ENCODE measurements at places on chromosomes 2 and 18. TPM values are rescaled to one million over a fixed set of nuclear protein-coding genes. Genes with fewer than 3 reads are reported as not detected.

DNA sequence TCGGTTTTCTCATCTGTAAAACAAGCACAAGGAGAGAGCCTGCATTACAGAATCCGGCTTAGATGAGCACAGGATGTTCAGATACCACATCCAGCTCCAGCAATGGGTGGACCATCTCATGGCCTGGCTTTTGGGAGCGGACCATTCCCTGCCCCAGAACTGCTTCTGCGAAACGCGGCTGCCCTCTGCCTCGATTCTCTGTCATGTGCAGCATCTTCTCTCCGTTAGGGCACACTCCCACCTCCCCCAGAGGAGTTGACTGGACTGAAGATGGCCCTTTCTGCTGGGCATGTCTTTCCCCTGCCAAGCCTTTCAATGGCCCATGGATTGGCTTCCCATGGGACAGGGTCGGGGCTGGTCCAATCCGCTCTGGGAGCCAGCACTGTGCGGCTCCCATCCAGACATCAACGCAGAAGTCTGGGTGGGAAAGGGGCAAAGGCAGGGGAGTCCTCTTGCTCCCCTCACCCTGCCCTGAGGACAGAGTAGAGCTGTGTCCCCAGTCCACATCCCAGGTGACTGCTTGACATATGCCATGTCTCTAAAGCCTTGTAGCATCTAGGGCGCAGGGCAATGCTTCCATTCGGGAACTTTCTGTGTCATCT is 14.3 kb upstream of the FAHD2A start:
- DNase-seq = no peak
- no peak overlapping the region for H3K27ac ChIP-seq
- no peak overlapping the region for H3K4me3 ChIP-seq
- H3K27me3 ChIP-seq = no peaks in the 10 kb centered on the region
- H3K36me3 ChIP-seq = no peaks in the 10 kb centered on the region

The SLC1A4 gene
- polyA plus RNA-seq = 4.7 TPM

DNA sequence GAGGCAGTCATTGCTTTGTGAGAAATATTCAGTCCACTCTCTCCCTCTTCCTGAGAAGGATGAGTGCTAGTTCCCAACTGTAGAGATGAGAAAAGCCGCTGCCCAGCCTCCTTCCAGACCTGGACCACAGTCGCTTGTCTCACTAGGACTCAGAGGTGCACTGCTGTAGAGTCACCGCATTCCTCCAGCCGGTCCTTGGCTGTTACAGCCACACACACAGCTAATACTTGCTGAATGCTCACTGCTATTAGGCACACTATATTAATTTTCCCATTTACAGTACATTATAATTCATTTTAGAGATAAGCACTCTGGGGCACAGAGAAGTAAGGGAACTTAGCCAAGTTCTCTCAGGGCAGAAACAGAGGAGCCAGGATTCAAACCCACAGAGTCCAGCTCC is 10.0 kb upstream of the FABP1 start:
- no peak for DNase-seq
- H3K4me1 ChIP-seq = no peaks in the 10 kb centered on the region
- H3K4me3 ChIP-seq = no peak overlapping the region
- no peak overlapping the region for H3K27ac ChIP-seq
- H3K36me3 ChIP-seq = no peaks in the 10 kb centered on the region

The DSG2 gene
- not detected for polyA plus RNA-seq

DNA sequence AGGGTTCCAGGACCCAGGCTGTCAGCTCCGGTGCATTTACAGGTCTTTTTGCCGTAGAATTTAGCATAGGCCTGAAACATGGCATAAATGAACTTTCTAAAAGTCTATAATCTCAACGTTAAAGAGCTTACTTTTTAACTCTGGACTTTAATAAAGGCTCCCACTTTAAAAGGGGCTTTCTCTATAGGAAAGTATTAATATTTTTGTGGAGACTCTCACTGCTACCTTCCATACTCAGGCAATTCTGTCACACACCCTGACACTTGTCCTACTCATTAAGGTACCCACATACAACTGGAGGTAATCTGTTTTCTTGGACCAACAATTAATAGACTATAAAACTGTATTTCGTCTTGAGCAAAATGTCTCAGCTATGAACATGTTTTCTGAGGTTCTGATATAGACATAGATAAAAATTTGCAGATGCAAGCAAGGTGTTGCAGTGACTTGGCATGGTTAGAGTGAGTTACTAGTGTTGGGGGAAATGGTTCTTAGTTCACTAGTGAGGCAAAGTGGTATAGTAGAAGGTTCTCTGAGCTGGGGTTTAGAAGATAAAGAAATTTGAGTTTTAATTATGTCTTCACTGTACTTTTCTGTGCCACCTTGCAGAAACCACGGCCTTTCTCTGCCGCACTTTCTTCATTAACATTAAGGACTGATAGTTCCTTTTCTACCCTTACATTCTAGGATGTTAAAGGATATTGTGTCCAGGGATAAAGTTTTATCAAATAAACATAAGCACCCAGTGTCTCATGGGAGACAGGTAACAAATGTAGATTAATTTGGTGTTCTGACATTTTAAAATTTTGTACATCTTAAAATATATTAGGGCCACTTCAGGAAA is 10.8 kb upstream of the NR4A2 start:
- H3K27me3 ChIP-seq = no peaks in the 10 kb centered on the region
- H3K4me1 ChIP-seq = peaks cover 9% of the 10 kb centered on the region
- no peak for DNase-seq
- H3K27ac ChIP-seq = no peak overlapping the region

The LIMS4 gene
- polyA plus RNA-seq = 10.7 TPM

GRCh38 chr2:234979204-234980167 is 27.7 kb downstream of the SH3BP4 start:
- no peak for DNase-seq
- H3K4me1 ChIP-seq = peaks cover 52% of the 10 kb centered on the region
- no peaks in the 10 kb centered on the region for H3K36me3 ChIP-seq
- H3K27me3 ChIP-seq = no peaks in the 10 kb centered on the region
- no peak overlapping the region for H3K4me3 ChIP-seq

DNA sequence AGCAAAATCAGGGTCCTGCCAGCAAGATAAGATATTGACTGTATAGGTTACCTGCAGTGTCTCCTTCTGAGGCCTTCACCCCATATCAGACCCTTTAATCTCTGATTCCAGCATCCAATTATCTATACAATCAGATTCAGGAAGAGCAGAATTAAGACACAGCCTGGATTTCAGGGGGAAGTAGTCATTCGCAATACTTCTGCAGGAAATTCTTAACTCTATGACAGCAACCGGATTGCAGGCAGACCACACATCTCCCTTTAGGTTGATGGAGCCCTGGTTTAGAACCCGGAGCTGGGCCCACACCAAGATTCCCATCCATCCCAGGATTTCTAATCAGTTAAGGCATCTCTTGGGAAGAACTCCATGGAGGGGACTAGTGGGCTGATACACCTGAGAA is 9.5 kb downstream of the ARL4C start:
- no peak overlapping the region for H3K4me3 ChIP-seq
- H3K36me3 ChIP-seq = no peaks in the 10 kb centered on the region
- no peak for DNase-seq

GRCh38 chr18:41829647-41830516 is 125.2 kb upstream of the PIK3C3 start:
- no peak overlapping the region for H3K4me3 ChIP-seq
- no peaks in the 10 kb centered on the region for H3K27me3 ChIP-seq
- H3K4me1 ChIP-seq = no peaks in the 10 kb centered on the region
- H3K27ac ChIP-seq = no peak overlapping the region
- DNase-seq = no peak

The MAPK4 gene
- 0.02 TPM for polyA plus RNA-seq

The BMP10 gene
- polyA plus RNA-seq = not detected
